ENCODE measurements at places on chromosomes 16 and 17. TPM values are rescaled to one million over a fixed set of nuclear protein-coding genes. Genes with fewer than 3 reads are reported as not detected.
A peak's percentile ranks its signal among the peaks of the same experiment; 100 is the strongest.

Gene SLC5A10
- total RNA-seq, result not detected

Gene C16orf87
- total RNA-seq, result 13.9 TPM

DNA sequence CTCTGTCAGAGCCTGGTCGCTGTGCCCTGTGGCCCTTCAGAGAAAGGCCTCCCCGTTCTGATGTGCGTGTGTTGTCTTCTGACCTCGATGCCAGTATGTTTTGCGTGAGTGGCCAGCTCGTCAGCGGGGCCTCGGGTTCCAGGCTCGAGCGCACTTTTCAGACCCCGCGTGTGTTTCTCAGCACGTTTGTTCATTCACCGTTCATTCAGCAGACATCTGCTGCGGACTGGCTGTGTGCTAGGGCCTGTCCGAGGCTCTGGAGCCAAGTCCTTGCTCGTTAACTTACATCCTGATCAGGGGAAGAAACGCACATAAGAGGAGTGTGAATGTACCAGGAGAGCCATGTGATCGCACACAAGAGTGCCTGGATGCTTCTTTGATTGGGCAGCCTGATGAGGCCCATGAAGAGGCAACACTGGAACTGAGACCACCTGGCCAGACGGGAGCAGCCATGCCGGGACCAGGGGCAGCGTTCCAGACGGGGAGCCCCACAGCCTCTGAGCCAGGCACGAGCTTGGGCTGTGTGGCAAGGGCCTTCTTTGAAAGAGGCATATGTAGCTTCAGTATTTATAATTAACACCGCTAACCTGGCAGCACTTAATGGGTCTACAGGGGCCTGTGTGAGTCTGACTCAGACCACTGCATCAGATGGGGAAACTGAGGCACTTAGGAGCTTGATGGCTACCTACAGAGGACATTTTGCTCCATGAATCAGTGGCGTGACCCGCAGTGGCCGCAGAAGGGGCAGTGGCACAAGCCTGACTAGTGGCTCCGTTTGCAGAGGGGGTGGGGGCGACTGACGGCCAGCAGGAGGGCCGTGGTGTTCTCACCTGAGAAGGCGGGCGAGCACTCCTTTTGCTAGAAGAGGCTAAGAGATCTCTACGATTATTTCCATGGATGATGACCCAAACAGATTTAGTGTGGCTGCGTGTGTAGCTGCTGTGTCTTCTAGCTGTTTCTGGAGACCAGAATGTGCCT is 187.9 kb upstream of the CHMP6 start:
- no peak for DNase-seq

GRCh38 chr16:8853611-8854010 is 15.2 kb downstream of the CARHSP1 start:
- DNase-seq, result no peak

GRCh38 chr16:51039638-51040331 is 111.3 kb downstream of the SALL1 start:
- no peak for DNase-seq

DNA sequence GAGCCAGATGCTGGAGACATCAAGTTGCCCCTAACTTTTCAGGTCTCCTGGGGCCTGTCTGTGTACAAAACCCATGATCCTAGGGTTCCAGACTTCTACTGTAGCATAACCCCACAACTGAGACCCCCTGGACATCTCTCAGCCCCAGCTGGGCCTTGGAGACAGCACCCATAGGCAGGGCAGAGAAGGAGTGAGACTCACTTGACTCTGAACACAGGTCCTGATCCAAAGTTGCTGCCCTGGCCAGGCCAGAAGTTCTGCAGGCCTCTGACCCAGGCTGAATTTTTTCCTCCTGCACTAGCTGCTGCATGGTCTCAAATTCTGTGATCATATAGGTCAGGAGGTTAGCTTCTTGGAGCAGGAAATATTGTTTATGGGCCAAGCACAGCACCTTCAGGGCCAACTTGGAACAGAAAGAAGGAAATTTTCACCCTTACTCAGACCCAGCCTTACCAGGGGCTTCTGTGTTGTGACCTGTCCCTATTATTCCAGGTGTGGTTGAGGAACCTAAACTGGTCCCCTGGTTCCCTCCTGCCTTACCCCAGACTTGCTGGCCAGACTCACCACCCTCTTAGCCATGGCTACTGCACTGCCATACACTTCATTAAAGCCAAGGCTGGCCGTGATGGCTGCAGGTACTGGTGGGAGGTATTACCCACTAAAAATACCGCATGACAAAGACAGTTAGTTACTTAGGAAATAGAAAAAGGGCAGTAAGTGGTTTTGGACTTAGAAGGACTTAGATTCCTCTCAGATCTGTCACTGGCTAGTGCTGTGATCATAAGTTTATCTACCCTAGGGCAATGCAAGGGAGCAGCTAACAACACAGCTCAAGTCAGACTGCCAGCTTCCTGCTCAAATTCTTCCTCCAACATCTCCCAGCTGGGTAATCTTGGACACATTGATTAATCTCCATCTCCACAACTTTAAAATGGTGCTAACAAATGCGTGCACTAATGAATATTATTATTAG is 2180.1 kb downstream of the TP53TG3F start:
- no peak for DNase-seq

DNA sequence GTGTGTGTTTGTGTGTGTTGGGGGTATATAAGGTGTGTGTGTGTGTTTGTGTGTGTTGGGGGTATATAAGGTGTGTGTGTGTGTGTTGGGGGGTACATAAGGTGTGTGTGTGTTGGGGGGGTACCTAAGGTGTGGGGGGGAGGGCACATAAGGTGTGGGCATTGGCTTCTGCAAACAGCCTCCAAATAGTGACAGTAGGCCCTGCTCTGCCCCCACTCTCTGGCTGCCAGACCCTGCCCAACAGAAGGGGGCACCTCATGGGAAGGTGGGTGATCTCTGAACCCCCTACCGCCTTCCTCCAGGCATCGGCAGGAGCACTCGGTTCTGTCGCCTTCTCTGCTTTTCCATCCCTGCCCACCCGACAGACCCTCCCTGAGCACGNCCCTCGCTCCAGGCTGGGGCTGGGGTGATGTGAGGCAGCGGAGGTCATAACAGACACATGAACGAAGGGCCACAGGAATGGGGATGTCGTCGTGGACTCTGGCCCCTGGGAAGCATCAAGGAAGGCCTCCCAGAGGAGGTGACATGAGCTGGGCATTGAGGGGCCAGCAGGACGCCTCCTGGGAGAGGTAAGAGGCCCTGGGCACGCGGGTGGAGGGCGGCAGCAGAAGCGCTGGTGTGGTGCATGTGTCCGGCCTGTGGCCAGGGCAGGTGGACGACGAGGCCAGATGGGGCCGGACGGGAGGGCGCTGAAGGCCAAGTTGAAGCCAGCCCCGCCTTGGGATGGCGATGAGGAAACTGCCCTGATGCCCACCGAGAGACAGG is 136.6 kb upstream of the RPH3AL start:
- no peak for DNase-seq

DNA sequence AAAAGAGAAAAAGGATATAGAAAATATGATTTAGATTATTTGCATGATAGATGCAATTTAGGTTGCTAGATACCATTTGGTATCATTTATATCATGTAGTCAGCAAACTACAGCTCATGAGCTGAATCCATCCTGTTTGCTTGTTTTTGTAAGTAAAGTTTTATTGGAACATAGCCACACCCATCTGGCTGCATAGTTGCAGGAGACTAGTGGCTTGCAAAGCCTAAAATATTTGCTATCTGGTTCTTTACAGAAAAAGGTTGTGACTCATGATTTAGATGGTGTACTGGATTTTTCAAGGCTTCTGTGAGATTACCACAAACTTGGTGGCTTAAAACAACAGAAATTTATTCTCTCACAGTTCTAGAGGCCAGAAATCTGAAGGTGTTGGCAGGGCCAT is 49.9 kb downstream of the MAP2K4 start:
- no peak for DNase-seq

GRCh38 chr17:18033442-18034099 is 5.4 kb downstream of the ATPAF2 start:
- peak; percentile 77 for DNase-seq

GRCh38 chr17:69819316-69820087 is 255.5 kb upstream of the KCNJ16 start:
- DNase-seq, result no peak

Data from NCI-H460 (cell line).